ENCODE measurements at places on chromosomes 4 and X.

- DNase-seq, result no peak
These were observed 51.6 kb upstream of the NHS start for GRCh38 chrX:17323397-17323796.

DNA sequence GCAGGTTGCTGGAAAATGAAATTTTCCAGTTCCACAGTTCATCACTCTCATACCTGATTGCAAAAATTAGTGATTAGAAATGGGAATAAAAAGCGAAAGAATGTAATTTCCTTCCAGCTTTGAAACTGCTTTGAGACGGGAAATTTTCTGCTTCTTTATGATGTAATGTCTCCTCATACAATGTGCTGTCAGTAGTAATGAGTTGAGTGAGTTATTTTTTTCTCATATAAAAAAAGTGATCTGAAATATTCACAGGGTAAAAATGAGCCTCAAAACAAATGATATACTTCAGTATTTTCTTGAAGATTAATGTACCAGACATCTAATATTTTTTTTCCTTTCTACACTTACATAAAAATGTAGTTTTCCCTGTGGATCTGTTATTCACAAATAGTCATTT, 179.1 kb upstream of the FAT4 start:
- no peak for DNase-seq

DNA sequence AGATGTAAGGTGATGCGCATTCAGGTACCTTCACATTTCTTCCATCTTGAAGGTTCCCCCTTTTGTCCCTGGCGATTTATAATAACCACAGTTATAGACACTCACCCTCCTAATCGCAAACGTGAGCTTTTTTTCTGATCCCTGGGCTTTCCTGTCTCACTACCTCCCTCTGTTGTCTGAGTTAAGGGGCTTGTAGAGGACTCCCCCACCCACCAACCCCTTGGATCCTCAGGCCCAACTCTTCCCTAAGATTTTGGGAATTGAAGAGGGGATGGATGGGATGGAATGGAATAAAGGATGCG, 1.4 kb downstream of the CNKSR2 start:
- DNase-seq, result no peak

DNA sequence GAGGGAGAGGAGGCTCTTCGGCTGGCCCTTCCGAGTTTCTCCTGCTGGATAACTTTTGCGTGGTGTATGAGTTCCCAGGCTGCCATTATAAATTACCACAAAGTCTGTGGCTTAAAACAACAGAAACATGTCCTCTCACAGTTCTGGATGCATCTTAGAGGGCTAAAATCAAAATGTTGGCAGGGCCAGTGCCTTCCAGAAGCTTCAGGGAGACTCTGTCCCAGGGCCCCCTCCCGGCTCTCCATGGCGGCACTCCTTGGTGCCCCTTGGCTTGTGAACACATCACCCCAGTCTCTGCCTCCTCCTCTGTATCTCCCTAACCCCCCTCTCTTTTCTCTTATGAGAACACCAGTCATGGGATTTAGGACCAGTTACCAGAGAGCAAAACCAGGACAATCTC, 23.3 kb upstream of the PPP2R2C start:
- no peak for DNase-seq

DNA sequence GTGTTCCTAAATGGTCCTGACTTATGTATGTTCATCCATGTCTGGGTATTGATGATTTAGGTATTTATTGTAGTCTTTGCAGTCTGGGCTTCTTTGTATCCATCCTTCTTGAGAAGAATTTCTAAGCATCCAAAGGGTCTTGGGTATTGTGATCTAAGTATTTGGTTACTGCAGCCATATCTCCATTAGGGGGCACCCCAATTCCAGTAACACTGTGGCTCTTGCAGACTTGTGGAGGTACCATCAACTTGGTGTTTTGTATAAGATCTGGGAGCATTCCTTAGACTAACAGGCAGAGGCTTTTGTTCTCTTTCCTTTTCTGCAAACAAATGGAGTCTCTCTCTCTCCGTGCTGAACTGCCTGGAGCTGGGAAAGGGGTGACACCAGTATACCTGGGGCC, 113.7 kb upstream of the NEXMIF start:
- no peak for DNase-seq

GRCh38 chrX:143571521-143571920, 54.2 kb upstream of the SPANXN3 start:
- DNase-seq, result no peak

- no peak for DNase-seq
These were observed 1794.0 kb downstream of the STIM2 start for GRCh38 chr4:28654618-28655017.

All from GM04503 (cell line).